ENCODE measurements at places on chromosomes 1 and 21. TPM values are rescaled to one million over a fixed set of nuclear protein-coding genes. Genes with fewer than 3 reads are reported as not detected.

The CYP4B1 gene
- total RNA-seq, result 61.8 TPM

GRCh38 chr1:54623216-54624007 is at the start of gene FAM151A:
TSS of gene FAM151A (minus strand) at chr1:54623525. CDS start at chr1:54623395, 130 bp downstream.
- DNase-seq, result no peak

- DNase-seq, result peak; percentile 88
These were observed at the start of gene CSRP1 for GRCh38 chr1:201506557-201507359. TSS of gene CSRP1 (minus strand) at chr1:201507123. CDS start at chr1:201496303, 10,820 bp downstream.

DNA sequence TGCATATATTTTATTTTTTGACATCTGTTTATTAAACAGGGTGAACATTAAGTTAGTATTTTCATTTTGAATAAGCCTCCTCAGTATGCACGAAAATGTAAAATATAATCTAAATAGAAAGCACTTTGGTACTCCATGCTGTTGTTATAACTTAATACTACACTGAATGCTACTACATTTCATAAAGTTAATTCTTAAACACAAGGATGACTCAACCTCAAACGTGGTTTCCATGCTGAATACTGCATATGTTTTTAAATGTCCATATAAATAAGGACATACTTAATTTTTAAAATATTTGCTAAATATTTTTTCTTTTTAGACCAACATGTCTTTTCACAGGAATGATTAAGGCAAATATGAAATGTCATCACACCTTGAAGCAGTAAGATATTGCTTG is 83.9 kb downstream of the USP24 start:
- DNase-seq, result no peak

The GREM2 gene
- 0.11 TPM for total RNA-seq

The NTNG1 gene
- 4.6 TPM for total RNA-seq

The AMPD1 gene
- not detected for total RNA-seq

DNA sequence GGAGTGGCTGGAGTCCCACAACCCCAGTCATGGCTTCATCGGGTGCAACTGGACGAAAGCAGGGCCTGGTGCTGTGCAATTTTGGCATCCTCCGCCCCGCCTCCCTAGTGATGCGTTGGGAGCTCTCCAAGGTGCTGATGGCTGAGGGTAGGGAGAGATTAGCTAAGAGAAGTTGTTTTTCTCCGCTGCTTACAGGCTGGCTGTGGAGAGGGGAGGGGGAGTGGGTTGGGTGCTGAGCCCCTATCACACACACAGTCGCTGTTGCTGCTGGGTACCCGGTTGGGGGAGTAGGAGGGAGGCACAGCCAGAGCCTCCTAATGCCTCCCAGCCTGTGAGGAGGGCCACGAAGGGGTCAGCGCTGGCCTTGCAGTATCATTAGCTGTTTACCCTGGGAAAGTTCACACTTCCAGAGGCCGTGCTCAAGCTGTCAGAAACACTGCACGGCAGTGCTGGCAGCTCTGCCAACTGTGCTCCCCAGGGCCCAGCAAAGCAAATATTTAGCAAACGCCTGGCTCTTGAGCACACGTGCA is 110.0 kb downstream of the GRIK3 start:
- no peak for DNase-seq

The MNDA gene
- 2.0 TPM for total RNA-seq

DNA sequence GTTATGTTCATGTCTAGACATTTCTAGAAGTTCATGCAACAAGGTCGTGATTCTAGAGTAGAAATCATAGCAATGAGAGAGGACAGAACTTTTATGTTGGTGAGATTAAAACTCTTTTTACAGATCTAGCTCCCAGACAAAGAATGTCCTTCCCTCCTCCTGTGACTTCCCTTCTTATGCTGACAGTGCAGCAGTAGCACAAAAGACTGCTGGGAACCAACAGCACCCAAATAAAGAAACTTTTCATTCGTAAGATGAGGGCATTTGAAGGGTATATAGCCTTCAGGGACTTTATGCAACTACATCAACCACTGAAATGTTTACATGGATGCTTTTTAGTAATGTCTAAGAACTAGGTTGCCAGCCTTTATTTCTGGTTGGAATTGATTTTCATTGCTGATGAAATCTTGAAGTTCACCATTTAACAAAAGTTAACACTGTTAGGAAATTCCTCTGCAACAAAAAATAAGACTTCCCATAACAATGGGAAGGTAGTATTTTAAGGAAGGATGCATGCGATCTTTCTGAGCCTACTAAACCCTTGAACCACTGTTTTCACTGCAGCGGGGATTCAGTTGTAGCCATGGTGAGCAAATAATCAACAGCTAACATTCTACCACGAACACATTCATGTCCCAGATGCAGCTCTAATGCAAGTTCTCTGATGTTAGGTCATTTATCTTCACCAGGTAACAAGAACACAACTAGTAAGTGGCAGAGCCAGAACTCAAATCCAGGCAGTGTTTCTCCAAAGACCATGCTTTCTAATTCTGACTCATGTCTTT is 672.8 kb downstream of the PTPRC start:
- DNase-seq, result no peak

The ALPL gene
- 5.6 TPM for total RNA-seq

- DNase-seq, result no peak
These were observed 549.3 kb downstream of the NCAM2 start for GRCh38 chr21:21547368-21547953.

GRCh38 chr21:45078877-45079281 is 4.5 kb downstream of the ADARB1 start:
- no peak for DNase-seq

- DNase-seq, result no peak
These were observed 82.6 kb upstream of the GPR52 start for GRCh38 chr1:174364996-174365736.

- DNase-seq, result no peak
These were observed 758 bp downstream of the DEPDC1 start for GRCh38 chr1:68495968-68496679.

The GADD45A gene
- 44.6 TPM for total RNA-seq

GRCh38 chr1:210687582-210688279 is 359.0 kb downstream of the HHAT start:
- DNase-seq, result no peak

DNA sequence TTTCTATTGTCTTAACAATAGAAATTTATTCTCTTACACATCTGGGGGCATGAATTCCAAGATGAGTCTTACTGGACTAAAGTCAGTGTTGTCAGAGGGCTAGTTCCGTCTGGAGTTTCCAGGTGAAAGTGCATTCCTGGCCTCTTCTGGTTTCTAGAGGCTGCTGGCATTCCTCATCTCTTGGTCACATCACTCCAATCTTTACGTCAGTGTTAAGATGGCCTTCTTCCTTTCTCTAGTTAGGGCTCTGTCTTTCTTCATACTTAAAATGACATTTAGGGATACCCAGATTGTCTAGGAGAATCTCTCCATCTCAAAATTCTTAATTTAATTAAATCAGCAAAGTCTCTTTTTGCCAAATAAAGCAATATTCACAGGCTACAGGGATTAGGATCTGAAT is 13.3 kb upstream of the PDC start:
- no peak for DNase-seq

- DNase-seq, result peak; percentile 75
These were observed 41.3 kb upstream of the TACSTD2 start for GRCh38 chr1:58618303-58618702.

GRCh38 chr1:239566074-239566473 is 179.7 kb downstream of the CHRM3 start:
- no peak for DNase-seq

GRCh38 chr1:207968521-207969009 is 57.6 kb upstream of the CD34 start:
- DNase-seq, result no peak

- DNase-seq, result no peak
These were observed 12.3 kb downstream of the MAN1C1 start for GRCh38 chr1:25628741-25629421.

The ALX3 gene
- not detected for total RNA-seq
